ENCODE measurements at places on chromosomes 5 and 9.
A peak's percentile ranks its signal among the peaks of the same experiment; 100 is the strongest.

DNA sequence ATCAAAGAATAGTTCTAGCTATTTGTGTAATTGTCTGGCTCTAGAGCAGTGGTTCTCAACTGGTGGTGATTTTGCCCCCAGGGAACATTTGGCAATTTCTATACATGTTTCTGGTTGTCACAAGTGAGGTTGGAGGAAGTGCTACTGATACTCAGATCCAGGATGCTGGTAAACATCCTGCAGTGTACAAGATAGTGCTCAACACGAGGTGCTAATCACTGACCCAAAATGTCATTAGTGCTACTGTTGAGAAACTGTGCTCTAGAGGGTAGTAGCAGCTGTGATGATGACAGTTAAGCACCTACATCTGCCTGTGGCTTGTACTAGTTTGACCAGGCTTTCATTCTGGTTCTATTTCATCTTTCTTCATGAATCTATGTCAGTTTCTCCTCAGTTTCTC lies 22.1 kb downstream of the LRRC19 start:
- no peak for DNase-seq

DNA sequence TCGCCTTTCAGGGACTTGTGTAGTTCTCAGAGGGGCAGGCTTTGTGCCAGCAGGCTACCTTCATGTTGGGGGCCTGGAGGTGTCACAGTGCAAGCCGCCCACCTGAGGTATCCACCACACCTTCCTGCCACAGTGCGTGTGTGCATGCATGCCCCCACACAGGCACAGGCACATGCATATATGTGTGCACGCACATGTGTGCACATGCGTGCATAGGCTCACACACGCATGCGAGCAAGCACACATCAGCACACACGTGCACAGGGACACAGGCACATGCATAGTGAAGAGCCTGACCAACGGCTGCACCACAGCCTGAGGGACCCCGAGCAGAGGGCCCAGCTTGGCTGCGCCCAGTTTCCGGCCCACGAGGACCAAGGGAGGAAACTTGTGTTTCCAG lies 36.1 kb downstream of the IRX4 start:
- no peak for DNase-seq

GRCh38 chr5:146553446-146553845 lies 37.5 kb upstream of the GPR151 start:
- no peak for DNase-seq

DNA sequence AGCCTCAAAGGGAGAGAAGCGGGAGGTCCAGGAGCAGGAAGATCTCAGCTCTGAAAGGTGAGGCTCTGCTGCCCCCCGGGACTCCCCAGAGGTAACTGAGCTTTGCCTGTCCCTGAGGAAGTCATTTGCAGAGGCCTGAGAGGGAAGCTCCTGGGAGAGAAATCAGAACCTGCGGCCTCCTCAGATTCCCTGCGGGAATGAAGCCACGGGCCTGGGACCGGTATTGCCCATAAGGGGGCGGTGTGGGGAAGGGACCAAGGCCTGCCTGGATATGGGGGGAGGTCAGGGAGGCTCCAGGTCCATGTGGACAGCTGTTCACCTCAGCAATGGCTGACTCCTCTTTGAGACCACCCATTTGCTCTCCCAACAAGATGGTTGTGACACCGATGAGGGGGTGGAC lies 1.3 kb downstream of the SPATA31E1 start:
- DNase-seq = no peak

DNA sequence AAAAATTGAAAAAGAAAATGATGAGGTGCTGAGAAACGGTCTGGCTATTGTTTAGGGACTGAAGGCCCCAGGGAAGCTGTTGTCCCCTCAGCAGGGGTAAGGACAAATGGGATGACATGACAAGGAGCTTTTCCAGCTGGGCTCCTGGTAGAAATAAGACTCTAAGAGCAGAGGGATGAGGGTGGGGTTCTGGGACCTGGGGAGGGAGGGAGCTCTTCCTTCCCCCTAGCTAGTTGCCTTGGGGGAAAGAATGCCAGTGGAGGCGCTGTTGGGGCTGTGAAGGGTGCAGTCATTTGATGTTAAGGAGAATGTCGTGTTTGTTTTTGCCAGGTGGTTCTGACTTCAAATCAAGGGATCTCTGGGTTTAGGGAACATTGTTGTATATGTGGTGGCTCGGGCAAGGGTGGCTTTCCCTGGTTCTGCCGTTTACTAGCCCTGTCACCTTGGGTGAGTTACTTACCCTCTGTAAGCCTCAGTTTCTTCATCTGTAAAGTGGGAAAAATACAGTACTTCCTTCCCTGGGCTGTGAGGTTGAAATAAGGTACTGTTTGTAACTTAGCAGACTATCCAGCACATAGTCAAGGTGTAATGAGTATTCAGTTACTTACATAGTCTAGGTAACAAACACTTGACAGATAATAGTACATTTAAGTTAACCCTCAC lies 47.8 kb downstream of the WWC1 start:
- no peak for DNase-seq

- no peak for DNase-seq
Measured at GRCh38 chr5:151179489-151179840, 21.9 kb upstream of the ANXA6 start.

- DNase-seq = no peak
Measured at GRCh38 chr5:60533789-60534188, 166.2 kb downstream of the DEPDC1B start.

DNA sequence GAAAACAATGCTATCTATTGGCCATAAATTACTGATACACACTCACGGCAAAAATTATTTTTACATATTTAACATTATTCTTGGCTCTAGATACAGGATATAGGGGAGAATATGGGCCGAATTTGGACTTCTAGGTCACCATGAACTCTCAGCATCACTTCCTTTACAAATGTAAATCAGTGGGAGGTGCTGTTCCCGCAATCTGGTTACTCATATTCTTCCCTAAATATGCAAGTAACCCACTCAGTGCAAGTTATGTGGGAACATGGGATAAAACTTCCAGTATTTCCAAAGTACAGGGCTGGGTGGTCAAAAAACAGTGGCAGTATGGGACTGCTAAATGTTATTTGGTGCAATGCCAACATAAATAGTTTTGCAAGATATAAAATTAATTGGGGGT lies 145.6 kb downstream of the PPP2R2B start:
- no peak for DNase-seq

DNA sequence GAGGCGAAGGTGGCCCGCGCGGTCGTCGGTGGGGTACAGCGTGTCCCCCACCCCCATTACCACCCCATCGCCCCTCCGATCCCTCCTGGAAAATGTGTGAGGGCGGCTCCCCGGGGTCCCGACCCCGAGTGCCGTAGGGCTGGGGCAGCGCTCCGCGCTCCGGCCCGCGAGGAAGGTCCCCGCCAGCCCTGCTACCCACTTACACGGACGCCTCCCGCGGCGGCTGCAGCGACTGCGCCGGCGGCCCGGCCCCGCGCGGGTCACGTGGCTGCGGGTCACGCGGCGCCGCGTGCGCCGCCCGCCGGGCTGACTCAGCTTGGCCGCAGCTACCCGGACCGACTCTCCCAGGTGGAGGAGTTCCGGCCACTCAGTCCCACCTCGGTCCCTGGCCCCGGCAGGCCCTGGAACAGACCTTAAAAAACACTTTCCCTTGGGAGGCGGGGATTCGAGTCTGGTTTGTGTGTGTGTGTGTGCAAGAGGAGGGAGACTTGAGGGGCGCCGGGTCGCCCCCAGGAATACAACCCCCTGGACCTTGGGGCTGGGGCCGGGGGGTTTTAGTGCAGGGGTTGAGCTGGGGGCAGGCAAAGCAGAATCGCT lies at the start of gene GNPDA1:
GNPDA1 (minus strand) TSS at position 236 of the 597 bp plus-strand sequence. CDS start 992 bp downstream, outside the sequence.
- peak; percentile 72 for DNase-seq

GRCh38 chr5:12845549-12846159 lies 941.4 kb upstream of the CTNND2 start:
- DNase-seq = no peak

DNA sequence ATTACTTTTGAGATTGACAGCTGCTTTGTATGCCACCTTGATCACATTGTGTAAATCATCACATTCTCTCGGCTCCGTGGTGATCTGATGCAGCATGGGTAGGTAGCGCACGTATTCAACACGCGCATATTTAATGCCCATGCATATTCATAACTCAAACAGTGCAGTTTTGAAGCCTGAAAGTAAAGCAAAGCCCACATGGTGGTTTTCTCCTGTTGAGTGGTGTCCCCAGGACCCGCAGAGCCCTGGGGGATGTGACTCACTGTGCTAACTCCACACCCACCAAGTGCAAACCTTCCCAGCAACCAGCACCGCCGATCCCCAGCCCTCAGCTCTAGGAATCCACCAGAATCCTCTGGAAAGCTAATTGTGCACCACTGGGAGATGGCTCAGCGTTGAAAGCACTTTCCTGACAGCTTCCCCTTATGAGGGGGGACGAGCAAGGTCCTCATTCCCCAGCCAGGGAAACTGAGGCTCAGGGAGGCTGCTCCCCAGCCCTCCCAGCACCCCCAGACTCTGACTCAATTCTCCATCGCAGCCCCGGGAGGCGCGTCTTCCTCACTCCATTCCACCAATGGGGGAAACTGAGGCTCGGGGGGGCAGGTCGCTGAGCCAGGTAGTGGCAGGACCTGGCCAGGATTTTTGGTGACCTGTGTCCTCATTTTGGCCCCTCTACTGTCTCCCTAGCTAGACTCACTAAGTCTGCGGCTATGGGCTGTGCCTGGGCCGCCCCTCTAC lies 46.4 kb downstream of the SARDH start:
- no peak for DNase-seq

- DNase-seq = no peak
Measured at GRCh38 chr5:140235791-140236551, 61.0 kb downstream of the CYSTM1 start.

- no peak for DNase-seq
Measured at GRCh38 chr5:3639175-3639574, 43.5 kb downstream of the IRX1 start.

GRCh38 chr9:19283072-19283710 lies 52.7 kb downstream of the DENND4C start:
- no peak for DNase-seq

DNA sequence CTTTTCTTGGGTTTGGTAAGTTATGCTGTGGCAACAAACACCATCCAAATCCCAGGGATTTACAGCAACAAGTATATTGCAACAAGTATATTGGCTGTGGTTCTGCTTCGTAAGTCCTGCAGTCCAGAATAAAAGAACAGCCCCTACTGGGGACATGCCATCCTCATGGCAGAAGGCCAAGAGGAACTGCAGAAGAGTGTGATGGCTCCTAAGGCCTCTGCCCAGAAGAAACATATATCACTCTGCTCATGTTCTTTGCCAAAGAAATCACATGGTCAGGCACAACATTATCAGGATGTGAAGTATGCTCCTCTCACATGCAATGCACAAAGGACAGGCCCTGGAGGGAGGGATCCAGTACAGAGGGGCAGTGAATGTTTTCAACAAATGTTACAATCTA lies 159.6 kb upstream of the TAS2R1 start:
- no peak for DNase-seq
